ENCODE measurements at places on chromosomes 12 and 14.
A peak's percentile ranks its signal among the peaks of the same experiment; 100 is the strongest.

DNA sequence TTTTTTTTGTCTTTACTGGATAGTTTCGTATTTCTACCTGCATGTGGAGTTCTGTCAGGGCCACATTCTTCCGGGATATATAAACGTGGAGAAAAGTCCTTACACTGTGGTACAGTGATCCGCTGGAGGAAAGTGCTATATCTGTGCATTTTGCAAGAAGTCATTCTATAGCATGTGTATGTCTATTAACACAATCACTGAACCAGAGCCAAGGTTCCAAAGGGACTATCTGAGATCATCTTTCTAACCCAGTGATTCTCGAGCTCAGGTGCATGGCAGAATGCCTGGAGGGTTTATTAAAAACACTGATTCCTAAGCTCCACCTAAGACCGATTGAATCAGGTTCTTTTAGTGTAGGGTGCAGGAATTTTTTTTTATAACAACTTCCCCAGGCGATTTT is 354.0 kb downstream of the NRXN3 start:
- DNase-seq, result no peak

DNA sequence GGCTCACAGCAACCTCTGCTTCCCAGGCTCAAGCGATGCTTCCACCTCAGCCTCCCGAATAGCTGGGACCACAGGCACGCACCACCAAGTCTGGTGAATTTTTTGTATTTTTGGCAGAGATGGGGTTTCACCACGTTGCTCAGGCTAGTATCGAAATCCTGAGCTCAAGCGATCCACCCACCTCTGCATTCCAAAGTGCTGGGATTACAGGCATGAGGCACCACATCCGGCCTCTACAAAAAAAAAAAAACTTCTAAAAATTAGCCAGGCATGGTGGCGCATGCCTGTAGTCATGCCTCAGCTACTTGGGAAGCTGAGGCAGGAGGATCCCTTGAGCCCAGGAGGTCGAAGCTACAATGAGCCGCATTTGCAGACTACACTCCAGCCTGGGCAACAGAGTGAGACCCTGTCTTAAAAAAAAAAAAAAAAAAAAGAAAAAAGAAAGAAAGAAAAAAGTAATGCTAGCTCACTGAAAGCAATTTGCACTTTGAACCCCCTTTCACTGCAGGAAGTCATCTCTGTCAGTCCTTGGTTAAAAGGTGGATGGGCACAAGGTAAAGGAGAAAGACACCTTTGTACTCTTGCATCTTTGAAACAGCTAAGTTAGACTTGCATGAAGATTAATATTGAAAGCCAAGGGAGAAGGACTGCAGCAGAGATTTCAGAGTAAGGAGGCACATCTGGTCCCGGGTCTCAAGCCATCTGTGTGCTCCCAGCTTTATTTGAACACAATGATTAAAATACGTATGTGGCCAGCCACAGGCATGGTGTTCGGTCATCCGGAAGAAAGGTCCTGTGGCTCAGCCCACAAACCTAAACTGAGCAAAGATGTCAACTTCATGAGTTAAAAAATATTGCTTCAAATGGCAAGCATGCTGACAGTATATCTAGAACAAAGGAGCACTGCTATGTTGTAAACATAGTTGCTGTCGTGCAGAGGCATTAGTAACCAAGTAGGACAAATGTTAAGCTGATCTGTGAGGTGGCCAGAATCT is 103.8 kb upstream of the HMGA2 start:
- no peak for DNase-seq

DNA sequence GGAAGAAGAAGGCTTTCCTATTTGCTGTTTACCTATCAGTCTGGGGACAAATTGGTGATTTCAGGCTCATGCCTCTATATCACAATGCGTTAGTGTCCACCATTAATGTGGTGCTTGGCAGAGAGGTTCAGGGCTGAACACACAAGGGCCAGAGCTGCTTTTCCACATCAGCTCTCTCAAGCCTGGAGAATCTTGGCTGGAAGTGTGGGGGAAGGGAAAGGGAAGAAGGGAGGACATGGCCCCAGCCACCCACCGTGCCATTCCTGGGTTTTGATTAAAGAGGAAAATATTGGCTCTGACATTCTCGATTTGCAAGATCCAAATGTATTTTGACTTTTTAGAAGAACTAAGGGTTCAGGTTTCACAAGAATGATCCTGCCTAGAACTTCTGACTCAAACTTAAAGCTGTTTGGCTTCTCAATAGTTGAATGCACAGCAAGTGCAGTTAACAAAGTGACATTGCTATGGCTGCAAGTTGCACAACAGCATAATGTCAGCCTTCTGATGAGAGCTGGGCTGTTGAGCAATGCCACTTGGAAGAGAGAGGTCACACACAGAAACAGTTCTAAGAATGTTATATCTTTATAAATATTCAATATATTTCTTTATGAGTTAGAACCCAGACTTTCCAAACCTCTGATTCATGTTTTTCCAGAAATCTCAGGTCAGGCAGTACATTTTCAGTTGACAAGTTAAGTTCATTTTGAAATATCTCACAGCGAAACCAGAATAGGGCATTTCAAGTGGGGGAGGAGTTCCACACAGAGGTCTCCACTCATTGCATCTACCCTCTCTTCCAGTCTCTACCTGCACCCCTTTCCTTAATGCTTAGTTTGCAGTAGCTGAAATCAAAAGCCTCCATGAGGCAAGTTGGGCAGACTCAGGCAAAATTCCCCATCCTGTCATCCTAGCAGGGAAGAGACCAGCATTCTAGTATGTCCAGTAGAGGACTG is 25.3 kb downstream of the IGF1 start:
- no peak for DNase-seq

DNA sequence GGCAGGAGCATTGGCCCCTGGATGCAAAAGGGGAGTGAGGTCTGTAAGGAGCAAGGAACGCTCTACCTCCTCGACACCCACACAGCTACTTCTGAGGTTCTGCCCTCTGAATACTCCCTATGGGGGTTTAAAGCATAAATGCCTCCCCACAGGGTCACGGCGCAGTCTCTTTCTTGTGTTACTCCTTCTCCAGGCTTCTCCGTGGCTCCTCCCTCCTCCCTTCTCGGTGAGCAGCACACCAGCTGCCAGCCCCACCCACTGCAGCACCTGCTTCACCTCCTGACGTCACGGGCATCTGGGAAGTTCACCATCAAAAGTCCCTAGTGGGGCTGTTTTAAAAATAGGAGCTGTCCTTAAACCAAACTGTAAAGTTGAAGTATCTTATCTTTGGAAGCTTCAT is 67.3 kb downstream of the SPTB start:
- peak; percentile 45 for DNase-seq

GRCh38 chr14:105851716-105852377 is 325.5 kb downstream of the TMEM121 start:
- DNase-seq, result no peak

DNA sequence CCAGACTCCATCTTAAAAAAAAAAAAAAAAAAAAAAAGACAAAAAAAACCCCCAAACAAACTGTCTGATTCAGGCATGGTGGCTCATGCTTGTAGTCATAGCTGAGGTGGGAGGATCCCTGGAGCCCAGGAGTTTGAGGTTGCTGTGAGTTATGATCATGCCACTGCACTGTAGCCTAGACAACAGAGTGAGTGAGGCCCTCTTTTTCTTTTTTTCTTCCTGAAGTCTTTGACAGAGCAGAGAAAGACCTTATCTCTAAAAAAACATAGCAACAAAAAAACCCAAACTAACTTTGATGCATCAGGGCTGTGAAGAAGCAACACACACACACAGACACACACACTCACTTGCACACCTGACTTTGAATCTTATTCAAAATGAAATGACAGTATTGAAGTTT is 7.7 kb upstream of the AMN1 start:
- peak; percentile 79 for DNase-seq

DNA sequence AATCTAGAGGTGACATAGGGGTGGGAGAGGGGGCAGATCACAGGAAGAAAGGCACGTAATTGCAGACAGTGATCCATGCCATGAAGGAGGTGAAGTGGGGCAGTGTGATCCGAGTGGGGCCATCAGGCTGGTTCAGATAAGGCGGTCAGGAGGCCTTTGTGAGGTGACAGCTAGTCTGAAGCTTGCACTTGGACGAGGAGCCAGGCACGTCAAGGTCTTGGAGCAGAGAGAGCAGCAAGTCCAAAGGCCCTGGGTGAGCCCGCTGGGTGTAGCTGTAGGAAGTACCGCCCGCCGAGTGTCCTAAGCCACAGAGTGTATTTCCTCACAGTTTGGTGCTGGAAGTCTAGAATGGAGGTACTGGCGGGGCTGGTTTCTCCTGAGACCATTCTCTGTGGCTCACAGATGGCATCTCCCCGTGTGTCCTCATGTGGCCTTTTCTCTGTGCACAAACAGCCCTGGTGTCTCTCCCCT is 23.6 kb downstream of the RHOF start:
- no peak for DNase-seq

DNA sequence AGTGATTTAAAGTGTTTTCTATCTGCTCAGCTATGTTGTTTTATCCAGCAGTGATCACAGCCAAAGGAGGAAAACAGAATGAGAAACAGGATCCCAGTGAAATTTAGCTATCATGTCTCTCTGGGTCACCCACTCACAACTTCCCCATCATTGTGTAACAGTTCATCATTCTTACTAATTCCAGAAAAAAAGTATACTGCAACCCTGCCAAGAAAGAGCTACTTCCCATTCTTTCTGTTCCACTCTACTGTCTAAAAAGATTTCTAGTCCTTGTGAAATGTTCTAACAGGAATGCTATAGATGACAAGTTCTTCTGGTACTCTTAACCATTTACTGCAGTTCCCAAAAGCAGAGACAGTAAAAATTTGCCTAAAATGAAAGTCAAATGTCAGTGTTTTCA is 39.2 kb upstream of the CD163 start:
- DNase-seq, result no peak

DNA sequence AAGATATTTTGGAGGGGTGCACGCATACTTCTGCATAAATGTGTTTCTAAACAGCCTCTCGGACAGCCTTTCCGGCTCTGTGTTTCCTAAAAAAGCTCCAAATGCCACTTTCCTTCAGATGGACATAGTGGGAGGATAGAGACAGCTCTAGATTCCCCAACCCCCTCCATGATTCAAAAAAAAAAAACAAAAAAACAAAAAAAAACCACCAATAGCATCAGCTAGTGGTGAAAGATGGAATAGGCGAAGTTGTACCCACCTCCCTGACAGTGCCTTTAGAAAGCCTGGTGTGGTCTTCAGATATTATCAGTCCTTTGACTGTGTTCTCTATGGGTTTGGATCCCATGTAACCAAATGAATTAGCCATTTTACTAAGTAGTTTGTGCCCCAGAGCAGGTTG is 94.1 kb downstream of the PHETA1 start:
- DNase-seq, result no peak

DNA sequence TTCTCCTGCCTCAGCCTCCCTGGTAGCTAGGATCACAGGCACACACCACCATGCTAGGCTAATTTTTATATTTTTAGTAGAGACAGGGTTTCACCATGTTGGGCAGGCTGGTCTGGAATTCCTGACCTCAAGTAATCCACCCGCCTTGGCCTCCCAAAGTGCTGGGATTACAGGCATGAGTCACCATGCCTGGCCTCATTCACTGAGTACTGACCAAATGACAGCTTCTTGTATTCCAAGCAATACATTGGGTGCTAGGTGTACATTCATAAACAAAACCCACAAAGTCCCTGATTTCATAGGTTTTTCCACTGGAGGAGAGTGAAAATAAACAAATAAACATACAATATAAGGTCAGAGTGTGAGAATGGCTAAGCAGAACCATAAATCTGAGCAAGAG is 136.3 kb downstream of the HELB start:
- DNase-seq, result no peak

- no peak for DNase-seq
Observed at GRCh38 chr12:122228092-122228491, 2.2 kb upstream of the DIABLO start.

DNA sequence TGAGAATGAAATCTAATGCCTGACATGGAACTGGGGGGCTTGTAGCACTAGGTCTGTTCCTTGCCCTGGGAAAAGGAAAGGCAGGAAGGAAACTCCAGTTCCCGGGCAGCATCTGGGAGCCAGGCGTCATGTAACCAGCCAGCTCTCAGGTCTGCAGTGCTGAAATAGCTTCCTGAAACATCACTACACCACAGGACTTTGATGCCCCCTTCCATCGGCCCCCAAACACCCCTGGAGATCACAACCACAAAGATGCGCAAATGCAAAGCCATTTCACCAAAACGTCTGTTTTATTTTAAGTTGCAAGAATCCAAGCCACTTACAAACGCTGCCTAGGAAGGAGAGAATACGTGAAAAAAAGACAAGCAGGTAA is 40.9 kb downstream of the KCTD10 start:
- DNase-seq, result no peak

DNA sequence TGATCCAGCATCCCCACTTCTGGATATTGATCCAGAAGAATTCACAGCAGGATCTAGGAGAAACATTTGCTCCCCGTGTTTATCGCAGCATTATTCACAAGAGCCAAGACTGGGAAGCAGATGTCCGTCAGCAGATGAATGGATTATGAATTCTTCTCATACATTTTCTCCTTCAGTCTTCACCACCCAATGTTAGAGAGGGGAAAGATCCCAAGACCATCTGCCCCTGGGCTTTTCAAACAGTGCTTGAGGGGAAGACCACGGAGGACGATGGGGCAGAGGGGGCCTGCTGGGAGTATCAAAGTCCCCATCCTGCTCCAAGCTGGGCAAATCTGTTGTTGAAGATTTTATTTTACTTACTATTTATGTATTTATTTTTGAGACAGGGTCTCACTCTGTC is 41.1 kb downstream of the SERPINA3 start:
- no peak for DNase-seq

GRCh38 chr12:1870998-1871917 is 47.2 kb downstream of the CACNA2D4 start:
- no peak for DNase-seq

DNA sequence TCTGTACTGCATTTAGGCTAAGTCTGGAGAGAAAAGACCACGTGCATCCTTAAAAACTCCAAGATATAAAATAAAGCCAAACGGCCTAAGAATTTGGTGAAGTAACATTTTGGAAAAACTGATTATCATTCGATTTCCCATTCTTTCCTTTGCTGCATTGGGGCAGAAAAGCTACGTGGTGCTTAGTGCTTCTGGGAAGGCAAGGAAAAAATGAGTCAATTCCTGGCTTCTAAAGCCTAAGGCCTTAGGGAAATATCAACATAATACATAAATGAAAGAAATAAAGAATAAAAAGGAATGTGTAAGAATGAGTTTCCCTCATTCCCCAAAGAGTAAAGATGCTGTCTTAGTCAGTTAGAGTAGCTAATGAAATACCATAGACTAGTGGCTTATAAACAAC is 520.5 kb downstream of the GLT1D1 start:
- no peak for DNase-seq

DNA sequence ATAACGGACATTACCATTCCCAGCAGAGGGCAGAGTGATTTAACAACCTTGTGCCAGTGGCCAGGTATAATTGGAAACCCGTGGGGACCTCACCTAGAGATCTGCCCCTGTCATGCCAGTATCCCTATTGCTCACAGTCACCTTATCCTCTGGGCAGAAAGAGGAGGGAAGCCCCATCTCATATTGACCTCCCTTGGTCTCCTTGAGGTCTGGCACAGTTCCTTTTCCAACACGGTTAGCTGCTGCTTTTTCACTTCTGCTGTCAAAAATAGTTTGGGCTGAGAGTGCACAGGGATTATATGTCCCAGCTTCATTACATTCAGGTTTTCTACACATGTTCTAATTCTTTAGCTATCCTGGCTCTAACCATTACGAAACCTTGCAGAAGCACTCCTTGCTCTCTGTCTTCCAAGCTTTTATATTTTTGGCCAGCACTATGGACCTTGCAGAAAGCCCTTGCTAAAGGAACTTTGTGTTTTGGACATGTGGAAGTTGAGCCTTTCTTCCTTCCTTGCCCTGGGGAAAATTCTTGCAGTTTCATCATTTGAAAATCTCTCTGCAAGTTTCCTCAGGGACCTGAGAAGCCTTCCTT is 111.7 kb upstream of the MIS18BP1 start:
- DNase-seq, result no peak

GRCh38 chr14:26925876-26926584 is 328.2 kb upstream of the NOVA1 start:
- DNase-seq, result no peak

Measured in CD4-positive, alpha-beta T cell treated with Interleukin-12 subunit alpha and Interleukin-12 subunit beta, for 1 hour (primary cell).